ENCODE measurements at places on chromosomes 12 and 14.

DNA sequence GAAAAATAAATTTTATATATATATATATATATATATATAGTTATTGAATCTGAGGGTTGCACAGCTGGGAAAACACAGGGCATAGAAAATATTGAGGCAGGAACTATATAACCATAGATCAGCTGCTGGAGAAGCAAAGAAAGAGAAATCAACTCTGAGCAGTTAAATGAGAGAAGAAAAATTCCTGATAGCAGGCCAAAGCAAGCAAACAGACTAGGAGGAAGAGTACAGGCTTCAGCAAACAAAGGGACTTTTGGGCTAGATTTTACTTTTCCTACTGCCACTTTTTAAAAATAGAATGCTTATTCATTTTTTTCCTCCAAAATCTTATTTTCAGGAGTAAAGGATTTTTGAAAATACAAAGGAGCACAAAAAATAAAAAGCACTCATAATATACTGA is 216.0 kb upstream of the PRKD1 start:
- no peak for DNase-seq

GRCh38 chr14:79540394-79540793 is 670.9 kb downstream of the DIO2 start:
- DNase-seq: no peak

DNA sequence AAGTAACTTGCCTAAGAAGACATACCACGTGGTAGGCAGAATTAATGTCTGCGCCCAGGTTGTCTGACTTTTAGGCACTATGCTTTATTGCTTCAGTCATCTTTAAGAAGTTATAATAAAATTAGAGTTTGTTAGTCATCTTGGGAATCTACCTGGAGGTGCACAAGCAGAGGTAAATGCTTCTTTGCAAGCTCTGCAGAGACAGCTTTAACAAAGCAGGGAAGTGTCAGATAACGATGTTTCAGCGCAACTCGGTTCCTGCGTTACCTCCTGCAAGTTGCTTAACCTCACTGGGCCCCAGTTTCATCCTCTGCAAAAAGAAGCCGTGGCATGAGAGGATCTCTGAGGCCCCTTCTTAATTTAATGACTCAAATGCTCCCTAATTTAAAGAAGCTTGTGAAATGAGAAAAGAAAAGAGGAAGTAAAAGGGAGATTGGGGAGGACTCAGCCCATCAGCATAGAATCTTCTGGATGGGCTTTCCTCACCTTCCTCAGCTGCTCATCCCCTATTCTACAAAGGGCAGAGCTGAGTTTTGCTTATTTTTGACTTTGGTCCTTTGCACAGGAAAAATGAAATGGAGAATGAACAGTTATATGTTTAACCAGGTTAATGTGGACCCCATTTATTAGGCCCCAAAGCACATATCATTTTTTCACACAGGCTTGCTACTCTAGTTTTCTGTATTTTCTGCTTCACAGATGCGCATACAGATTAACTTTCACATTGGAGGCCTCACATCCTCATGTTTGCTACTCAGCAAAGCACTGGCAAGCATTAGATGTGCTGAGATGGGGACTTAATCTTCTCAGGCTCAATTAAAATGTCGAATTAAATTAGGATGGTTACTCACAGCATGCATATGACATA is 5.1 kb downstream of the ARHGDIB start:
- DNase-seq: peak; percentile 51

- DNase-seq: no peak
These were observed 224.8 kb downstream of the ASCL1 start for GRCh38 chr12:103182299-103182698.

DNA sequence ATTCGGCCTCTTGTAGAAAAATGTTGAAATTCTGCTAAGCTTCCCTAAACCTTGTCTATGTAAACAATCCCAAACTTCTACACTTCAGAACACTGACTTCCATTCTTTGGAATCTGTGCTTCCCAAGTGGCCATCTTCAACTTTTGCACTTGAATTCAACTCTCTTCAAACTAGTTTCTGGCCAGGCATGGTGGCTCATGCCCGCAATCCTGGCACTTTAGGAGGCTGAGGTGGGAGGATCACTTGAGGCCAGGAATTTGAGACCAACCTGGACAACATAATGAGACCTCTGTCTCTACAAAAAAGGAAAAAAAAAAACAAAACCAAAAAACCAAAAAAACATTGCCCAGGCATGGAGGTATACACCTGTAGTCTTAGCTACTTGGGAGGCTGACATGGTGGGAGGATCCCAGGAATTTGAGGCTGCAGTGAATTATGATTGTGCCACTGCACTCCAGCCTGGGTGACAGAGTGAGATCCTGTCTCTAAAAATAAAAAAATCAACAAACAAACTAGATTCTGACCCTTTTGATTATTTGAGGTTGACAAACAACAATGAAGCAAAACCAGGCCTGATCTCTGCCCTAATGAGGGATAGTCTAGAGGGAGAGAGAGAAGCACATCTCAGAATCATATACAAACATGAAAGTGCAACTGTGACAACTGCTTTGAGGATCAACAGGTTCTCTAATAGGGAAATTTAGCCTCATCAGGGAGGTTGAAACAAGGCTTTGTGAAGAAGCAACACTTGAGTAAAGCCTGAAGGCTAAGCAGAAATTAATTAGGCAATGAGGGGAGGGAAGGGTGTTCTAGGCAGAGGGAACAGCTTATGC is 11.6 kb upstream of the C12orf75 start:
- DNase-seq: no peak

DNA sequence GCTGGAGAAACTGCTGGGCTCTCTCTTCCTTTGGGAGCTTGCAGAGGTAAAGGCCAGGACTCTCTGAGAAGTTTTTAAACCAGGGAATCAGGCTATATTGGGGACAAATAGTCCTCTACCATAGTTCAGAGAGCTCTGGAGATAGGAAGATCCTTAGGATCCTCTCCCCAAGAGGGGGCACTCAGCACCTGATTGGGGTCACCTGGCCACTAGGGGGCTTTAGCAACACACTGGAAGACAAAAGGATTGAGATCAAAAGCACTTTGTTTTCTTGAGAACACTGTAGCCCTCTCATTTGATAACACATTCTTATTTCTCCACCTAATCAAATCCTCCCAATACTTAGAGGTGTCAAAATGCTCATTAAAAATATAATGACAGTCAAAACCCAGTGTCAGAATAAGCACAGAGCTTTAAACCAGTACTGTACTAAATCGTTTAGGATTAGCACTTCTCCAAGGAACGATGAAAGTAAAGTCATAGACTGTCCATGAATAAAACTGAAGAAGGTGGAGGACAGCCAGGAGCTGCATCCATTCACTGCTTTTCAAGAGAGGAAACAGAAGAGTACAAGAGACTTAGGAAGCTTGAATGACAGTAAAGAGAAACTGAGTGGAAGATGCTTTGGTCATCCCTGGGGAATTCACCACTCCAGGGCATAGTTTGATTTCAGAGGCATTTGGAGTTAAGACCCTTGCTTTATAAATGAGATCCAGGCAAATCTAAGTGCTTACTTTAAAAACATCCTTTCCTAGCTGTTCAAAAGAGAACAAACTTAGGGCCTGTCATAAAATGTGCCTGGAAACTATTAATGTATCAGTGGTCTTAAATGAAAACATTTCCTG is 26.5 kb downstream of the BMP4 start:
- DNase-seq: peak; percentile 50

GRCh38 chr12:28578361-28578760 is 388.1 kb downstream of the CCDC91 start:
- DNase-seq: no peak

DNA sequence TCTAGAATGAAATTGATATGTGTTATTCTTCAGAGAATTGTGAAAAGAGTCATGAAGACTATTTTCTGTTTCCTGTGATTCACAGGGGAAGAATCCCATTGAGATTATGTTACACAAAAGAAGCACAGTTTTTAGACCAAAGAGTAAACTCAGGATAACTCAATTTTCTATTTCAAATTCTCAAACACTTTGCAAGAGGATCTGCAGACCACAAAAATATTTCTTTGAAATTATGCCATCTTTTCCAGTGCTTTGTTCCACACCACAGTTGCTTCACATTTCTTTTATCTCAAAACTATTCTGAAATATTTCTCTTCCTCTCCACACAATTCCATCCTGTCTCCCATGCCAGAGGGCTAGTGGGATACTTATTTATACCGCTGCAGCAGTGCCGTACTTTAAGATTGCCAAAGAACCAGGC is 188.9 kb upstream of the FOXG1 start:
- no peak for DNase-seq

- DNase-seq: no peak
These were observed 163.3 kb upstream of the NTF3 start for GRCh38 chr12:5268424-5269210.

DNA sequence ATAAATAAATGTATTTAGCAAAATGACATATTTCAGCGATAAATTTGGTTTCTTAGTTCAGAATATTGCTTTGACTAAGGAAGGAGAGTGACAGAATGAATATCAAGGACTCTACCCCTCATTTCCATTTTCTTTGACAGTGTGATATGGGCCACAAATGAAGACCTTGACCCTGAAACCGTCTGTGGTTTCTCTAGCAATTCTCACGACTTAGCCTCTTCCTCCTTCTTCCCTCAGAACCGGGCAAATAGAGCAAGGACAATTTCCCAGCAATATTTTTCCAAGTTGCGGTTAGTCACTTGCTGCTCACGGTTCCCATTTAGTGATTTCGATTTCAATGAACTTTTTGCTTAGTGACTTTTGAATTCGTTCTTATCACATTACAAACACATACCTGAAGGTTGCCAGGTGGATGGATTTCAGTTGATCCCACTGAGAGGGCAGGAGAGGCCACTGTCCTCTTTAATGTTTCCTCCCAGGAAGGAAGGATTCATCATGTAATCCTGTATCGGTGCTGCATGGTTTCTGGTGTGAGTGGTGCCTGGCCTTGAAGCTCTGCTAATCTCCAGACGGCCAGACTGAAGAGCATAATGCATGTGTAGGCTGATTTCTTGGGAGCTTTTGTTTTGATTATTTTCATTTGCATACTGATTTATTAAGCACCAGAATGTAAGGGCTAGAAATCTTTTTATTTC is 77.6 kb downstream of the CHST11 start:
- no peak for DNase-seq

GRCh38 chr14:75051556-75051899 is 261 bp upstream of the MLH3 start:
- no peak for DNase-seq

GRCh38 chr14:39005044-39005880 is 97.8 kb downstream of the SEC23A start:
- no peak for DNase-seq

GRCh38 chr14:103871596-103872480 is 24.5 kb upstream of the PPP1R13B start:
- peak; percentile 77 for DNase-seq

- DNase-seq: no peak
These were observed 48.1 kb downstream of the EPS8 start for GRCh38 chr12:15741082-15741481.
